Mononuclear cell (primary cell): ENCODE measurements at places on chromosomes 4 and X. TPM values are rescaled to one million over a fixed set of nuclear protein-coding genes. Genes with fewer than 3 reads are reported as not detected.

Gene ODAPH
- total RNA-seq: 0.10 TPM

Gene TRIM75
- not detected for total RNA-seq

Gene P2RY4
- not detected for total RNA-seq

Gene BMP3
- total RNA-seq: 0.10 TPM

Gene CNKSR2
- total RNA-seq: 15.8 TPM

Gene SLITRK2
- total RNA-seq: not detected

Gene XKRX
- 1.2 TPM for total RNA-seq

Gene CC2D2A
- total RNA-seq: 0.63 TPM

Gene FAT4
- total RNA-seq: 0.52 TPM

Gene SERTM2
- under 0.01 TPM for total RNA-seq

Gene ITM2A
- 72.8 TPM for total RNA-seq

Gene ADGRA3
- 2.2 TPM for total RNA-seq

Gene SLC39A8
- total RNA-seq: 26.3 TPM

Gene NR3C2
- 29.1 TPM for total RNA-seq

Gene NPNT
- not detected for total RNA-seq

Gene PTPN13
- 2.2 TPM for total RNA-seq

Gene TKTL2
- total RNA-seq: 0.42 TPM

Gene IL1RAPL2
- total RNA-seq: not detected

Gene SPANXB1
- not detected for total RNA-seq

Gene CT45A5
- total RNA-seq: not detected

Gene HTN1
- not detected for total RNA-seq

Gene ARX
- total RNA-seq: under 0.01 TPM

Gene GABRE
- total RNA-seq: under 0.01 TPM

Gene SLC10A6
- not detected for total RNA-seq

Gene RAP1GDS1
- total RNA-seq: 44.4 TPM

Gene ARHGEF38
- not detected for total RNA-seq

Gene SLC9B1
- total RNA-seq: 3.4 TPM

Gene RPL10
- 8,353 TPM for total RNA-seq

Gene ATP1B4
- not detected for total RNA-seq

Gene ATP2B3
- total RNA-seq: not detected

Gene ENAM
- not detected for total RNA-seq

Gene AREG
- total RNA-seq: 20.1 TPM

Gene VCX3A
- not detected for total RNA-seq

Gene DGAT2L6
- not detected for total RNA-seq

Gene CYP4V2
- total RNA-seq: 17.2 TPM

Gene SLC26A1
- total RNA-seq: 0.10 TPM

Gene MAGEE2
- not detected for total RNA-seq

Gene ESX1
- not detected for total RNA-seq

Gene SFRP2
- total RNA-seq: not detected

Gene PTTG2
- total RNA-seq: 2.3 TPM

Gene TLR10
- total RNA-seq: 2.5 TPM

Gene DSPP
- not detected for total RNA-seq

Gene TLL1
- total RNA-seq: not detected

Gene MAOB
- 0.10 TPM for total RNA-seq

Gene SLC10A4
- not detected for total RNA-seq

Gene TFDP3
- total RNA-seq: not detected

Gene TBX22
- not detected for total RNA-seq

Gene UBE2D3
- total RNA-seq: 711 TPM

Gene BBS12
- total RNA-seq: 1.3 TPM

Gene CT47A7
- total RNA-seq: not detected

Gene F8A2
- total RNA-seq: not detected

Gene BEX5
- 6.8 TPM for total RNA-seq

Gene AVPR2
- not detected for total RNA-seq

Gene RBM47
- 59.3 TPM for total RNA-seq

Gene GPR78
- not detected for total RNA-seq

Gene DCLK2
- 0.31 TPM for total RNA-seq

Gene BCOR
- 42.3 TPM for total RNA-seq
